Uterus (tissue), 4 donors: ENCODE measurements at places on chromosomes 2 and 18.
A peak's percentile ranks its signal among the peaks of the same experiment; 100 is the strongest.

- H3K27ac ChIP-seq, result no peak overlapping the region
- no peak overlapping the region for H3K4me3 ChIP-seq
- no peaks in the 10 kb centered on the region for H3K36me3 ChIP-seq
- H3K4me1 ChIP-seq, result no peaks in the 10 kb centered on the region
These were observed 70.5 kb downstream of the ZNF236 start for GRCh38 chr18:76892832-76893231.

- H3K27ac ChIP-seq, result no peak overlapping the region
- H3K4me1 ChIP-seq, result no peaks in the 10 kb centered on the region
- no peaks in the 10 kb centered on the region for H3K36me3 ChIP-seq
These were observed 104.7 kb upstream of the FAM117B start for GRCh38 chr2:202530038-202530437.

DNA sequence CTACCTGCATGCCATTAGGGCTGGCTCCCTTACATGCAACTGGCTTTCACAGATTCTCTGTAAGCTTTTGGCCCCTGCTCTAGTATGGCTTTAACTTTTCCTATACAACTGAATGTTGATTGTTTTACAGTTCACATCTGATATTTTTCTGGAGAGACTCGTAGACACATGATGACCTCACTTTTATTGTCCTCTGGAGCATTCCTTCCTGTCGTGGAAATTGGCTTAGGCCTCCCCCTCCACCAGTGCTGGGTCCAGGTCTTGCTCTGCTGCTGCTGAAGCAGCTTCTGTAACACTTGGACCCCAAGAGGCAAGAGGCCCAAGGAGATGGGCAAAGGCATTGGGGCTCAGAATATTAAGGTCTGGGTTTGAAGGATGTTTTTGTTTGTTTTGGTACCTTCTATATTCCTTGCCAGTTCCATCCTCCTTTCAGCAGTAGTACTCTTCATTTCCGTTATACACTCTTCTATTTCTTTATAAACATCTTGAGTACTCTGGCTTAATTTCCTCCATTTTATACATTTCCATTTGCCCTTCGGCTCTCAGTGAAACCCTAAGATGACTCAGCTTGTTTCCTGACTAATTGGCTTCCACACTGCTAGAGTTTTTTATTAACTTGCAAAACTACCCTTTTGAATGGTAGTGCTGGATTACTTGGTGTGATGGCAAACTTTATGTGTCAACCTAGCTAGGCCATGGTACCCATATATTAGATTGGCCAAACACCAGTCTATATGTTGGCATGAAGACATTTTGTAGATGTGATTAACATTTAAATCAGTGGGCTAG, 219.8 kb downstream of the CDCA7 start:
- H3K4me1 ChIP-seq, result no peaks in the 10 kb centered on the region
- DNase-seq, result no peak
- H3K4me3 ChIP-seq, result no peak overlapping the region
- H3K27ac ChIP-seq, result no peak overlapping the region

GRCh38 chr18:42614619-42615293, 500.7 kb downstream of the RIT2 start:
- H3K4me3 ChIP-seq, result no peak overlapping the region
- no peaks in the 10 kb centered on the region for H3K27me3 ChIP-seq
- H3K4me1 ChIP-seq, result no peaks in the 10 kb centered on the region
- no peak overlapping the region for H3K27ac ChIP-seq
- DNase-seq, result no peak

GRCh38 chr18:61854578-61855448, 38.0 kb downstream of the RNF152 start:
- no peak overlapping the region for H3K4me3 ChIP-seq
- no peaks in the 10 kb centered on the region for H3K36me3 ChIP-seq
- H3K27me3 ChIP-seq, result no peaks in the 10 kb centered on the region
- H3K4me1 ChIP-seq, result no peaks in the 10 kb centered on the region
- DNase-seq, result no peak

- no peaks in the 10 kb centered on the region for H3K4me1 ChIP-seq
- no peak for DNase-seq
- H3K27me3 ChIP-seq, result no peaks in the 10 kb centered on the region
These were observed 37.7 kb downstream of the NETO1 start for GRCh38 chr18:72830109-72830508.

DNA sequence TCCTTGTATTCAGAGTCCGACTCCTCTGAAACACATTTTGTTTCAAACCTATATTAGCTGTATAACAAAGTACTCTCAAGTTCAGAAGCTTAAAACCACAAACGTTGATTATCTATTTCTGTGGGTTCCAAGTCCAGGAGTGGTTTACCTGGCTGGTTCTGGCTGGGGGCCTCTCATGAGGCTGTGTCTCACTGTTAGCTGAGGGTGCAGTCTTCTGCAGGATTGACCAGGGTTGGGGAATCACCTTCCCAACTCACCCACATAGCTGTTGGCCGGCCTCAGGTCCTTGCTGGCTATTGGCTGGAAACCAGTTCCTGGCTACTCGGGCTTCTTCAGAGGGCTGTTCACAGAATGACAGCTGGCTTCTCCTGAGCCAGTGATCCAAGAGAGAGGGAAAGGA, 18.0 kb upstream of the ATIC start:
- no peaks in the 10 kb centered on the region for H3K27me3 ChIP-seq
- H3K36me3 ChIP-seq, result no peaks in the 10 kb centered on the region
- no peak overlapping the region for H3K27ac ChIP-seq
- DNase-seq, result no peak

DNA sequence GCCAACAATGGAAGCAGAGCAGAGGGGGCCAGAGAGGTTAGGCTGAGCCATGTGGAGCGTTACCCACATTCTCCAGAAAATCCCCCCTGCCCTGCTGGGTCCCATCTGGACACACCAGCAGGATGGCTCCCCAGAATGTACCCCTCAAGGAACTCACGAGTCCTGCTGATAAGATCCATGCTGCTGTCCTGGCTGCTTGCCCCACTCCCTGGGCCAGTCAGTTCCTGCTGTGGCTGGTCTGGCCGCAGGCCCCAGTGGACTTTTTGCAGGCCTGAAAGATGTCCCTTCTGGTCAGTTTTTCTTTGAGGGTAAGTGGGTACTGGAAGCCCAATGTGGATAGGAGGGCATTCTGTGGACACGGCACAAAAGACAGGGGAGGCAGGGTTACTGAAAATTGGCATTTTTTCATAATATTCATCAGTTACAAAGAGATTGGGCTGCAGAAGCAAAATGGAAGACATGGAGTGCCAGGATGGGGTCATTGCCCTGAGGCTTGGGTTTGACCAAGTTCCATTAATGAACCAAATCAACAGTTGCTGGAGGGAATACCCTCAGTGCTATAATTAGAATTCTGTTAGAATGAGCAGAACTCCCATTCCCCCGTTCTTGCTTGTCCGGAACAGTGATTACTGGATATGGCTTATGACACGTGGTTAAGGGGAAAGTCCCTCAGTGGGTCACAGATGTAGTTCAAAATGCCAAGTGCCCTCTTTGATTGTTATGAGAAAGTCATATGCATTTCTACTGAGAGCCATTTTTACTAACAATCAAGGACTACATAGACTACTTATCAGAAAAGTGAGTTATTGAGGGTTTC, 38.7 kb downstream of the SLC4A5 start:
- no peak overlapping the region for H3K27ac ChIP-seq
- no peaks in the 10 kb centered on the region for H3K36me3 ChIP-seq
- H3K4me1 ChIP-seq, result no peaks in the 10 kb centered on the region

GRCh38 chr2:30325600-30326328, 94.4 kb downstream of the LBH start:
- H3K36me3 ChIP-seq, result no peaks in the 10 kb centered on the region
- H3K4me3 ChIP-seq, result no peak overlapping the region
- no peaks in the 10 kb centered on the region for H3K4me1 ChIP-seq
- H3K27ac ChIP-seq, result no peak overlapping the region
- no peak for DNase-seq
- no peaks in the 10 kb centered on the region for H3K27me3 ChIP-seq

GRCh38 chr2:190570871-190571270, 36.3 kb upstream of the NEMP2 start:
- H3K27me3 ChIP-seq, result no peaks in the 10 kb centered on the region
- no peak overlapping the region for H3K4me3 ChIP-seq
- H3K36me3 ChIP-seq, result no peaks in the 10 kb centered on the region
- no peaks in the 10 kb centered on the region for H3K4me1 ChIP-seq

DNA sequence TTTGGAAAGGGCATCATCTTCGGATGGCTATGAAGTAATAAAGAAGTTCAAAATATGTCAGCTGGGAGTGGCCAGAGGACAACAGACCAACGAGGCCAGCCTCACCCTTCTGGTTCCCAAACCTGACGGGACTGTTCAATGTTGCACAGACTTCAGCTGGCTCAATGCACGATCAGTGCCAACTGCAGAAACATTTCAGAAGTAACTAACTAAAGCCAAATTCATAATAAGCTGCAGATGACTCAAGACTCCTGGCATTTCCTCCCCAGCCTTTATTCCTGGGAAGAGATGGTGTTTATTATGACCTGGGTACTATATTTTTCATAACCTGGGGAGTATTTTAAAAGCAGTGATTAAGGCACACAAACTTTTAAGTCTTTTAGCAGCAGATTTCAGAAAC, 3.8 kb upstream of the ATP6V1C2 start:
- H3K27me3 ChIP-seq, result no peaks in the 10 kb centered on the region
- H3K4me1 ChIP-seq, result peaks cover 14% of the 10 kb centered on the region
- H3K4me3 ChIP-seq, result no peak overlapping the region
- H3K27ac ChIP-seq, result no peak overlapping the region
- no peaks in the 10 kb centered on the region for H3K36me3 ChIP-seq

DNA sequence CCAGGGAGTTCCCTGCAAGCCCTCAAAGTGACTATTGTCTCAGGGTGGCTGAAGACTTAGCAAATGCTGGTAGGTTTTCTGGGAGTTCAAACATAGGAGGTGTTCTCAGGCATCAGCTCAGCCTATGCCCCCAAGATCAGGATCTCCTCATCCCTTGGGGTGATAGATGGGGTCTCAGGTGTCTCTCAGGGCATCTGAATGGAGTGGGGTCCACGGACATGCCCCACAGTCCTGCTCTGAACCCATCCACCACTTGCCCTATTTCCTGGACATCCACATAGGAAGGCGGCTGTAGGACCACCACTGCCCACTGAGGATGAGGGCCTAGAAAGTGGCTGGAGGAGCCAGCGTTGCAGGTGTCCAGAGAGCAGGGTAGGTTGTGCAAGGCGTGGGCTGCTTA, 287.0 kb upstream of the CXCR4 start:
- no peak for DNase-seq
- no peak overlapping the region for H3K4me3 ChIP-seq
- no peaks in the 10 kb centered on the region for H3K4me1 ChIP-seq
- H3K36me3 ChIP-seq, result no peaks in the 10 kb centered on the region

GRCh38 chr2:100321866-100322820, at the start of gene LONRF2:
LONRF2 (minus strand) TSS chr2:100322501; CDS start chr2:100322093, 408 bp downstream.
- H3K27ac ChIP-seq, result peak within 1 kb of the TSS; percentile 99
- DNase-seq, result peak; percentile 57
- H3K36me3 ChIP-seq, result no peaks in the 10 kb centered on the region

GRCh38 chr18:77866351-77866750, 616.7 kb downstream of the GALR1 start:
- H3K4me1 ChIP-seq, result no peaks in the 10 kb centered on the region
- no peak overlapping the region for H3K4me3 ChIP-seq
- H3K27me3 ChIP-seq, result no peaks in the 10 kb centered on the region
- no peak for DNase-seq

DNA sequence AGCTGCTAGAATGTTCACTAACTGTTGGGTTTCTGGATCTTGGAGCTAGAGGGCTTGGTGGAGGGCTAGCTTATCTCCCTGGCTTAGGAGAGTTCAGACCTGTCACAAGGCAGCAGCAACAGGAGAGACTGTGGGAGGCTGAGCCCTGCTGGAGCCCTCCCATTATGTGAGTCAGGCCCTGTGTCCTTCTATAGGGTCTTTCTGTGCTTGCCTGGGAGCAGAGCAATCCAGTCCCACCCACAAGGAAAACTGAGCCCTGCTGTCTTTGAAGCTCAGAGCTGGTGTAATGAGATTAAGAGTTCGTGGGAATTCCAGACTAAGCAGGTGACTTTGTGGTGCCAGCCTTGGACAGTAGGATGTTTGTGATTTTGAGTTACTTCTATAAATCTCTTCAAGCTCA, 249.0 kb downstream of the TTC32 start:
- H3K27me3 ChIP-seq, result no peaks in the 10 kb centered on the region
- H3K4me3 ChIP-seq, result no peak overlapping the region
- H3K27ac ChIP-seq, result no peak overlapping the region
- H3K36me3 ChIP-seq, result no peaks in the 10 kb centered on the region
- DNase-seq, result no peak

- H3K36me3 ChIP-seq, result no peaks in the 10 kb centered on the region
- H3K27ac ChIP-seq, result no peak overlapping the region
- no peak for DNase-seq
- H3K4me1 ChIP-seq, result no peaks in the 10 kb centered on the region
- no peaks in the 10 kb centered on the region for H3K27me3 ChIP-seq
These were observed 25.7 kb upstream of the NCL start for GRCh38 chr2:231489990-231490389.

DNA sequence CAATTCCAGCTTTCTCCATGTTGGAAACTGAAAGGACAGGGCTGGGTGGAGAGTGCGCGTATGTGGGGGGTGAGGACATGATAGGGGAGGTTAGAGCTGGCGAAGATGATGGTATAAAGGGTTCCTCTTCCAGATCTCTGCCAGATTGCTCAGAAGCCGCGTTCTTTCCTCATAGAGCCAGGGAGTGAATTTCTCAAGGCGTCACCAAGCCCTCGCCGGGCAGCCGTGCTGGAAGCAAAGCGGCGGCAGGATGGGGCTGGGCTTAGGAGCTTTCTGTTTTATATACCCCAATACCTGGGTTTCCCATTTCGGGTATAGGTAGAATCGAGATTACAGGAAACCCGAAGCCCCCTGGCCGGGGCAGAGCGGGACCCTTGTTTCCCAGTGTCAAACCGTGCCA, 43.8 kb downstream of the DDX18 start:
- no peaks in the 10 kb centered on the region for H3K36me3 ChIP-seq
- no peaks in the 10 kb centered on the region for H3K4me1 ChIP-seq
- DNase-seq, result no peak
- H3K4me3 ChIP-seq, result no peak overlapping the region

- DNase-seq, result no peak
- no peak overlapping the region for H3K4me3 ChIP-seq
- no peaks in the 10 kb centered on the region for H3K36me3 ChIP-seq
- H3K27me3 ChIP-seq, result no peaks in the 10 kb centered on the region
- no peaks in the 10 kb centered on the region for H3K4me1 ChIP-seq
- H3K27ac ChIP-seq, result no peak overlapping the region
These were observed 489.1 kb upstream of the ACVR2A start for GRCh38 chr2:147355706-147356105.
